ENCODE measurements at places on chromosomes 1 and 21.

GRCh38 chr1:109027841-109028240, 14.1 kb downstream of the WDR47 start:
- no peak for DNase-seq

- no peak for DNase-seq
Measured at GRCh38 chr1:167711797-167712196, 10.0 kb upstream of the MPZL1 start.

GRCh38 chr1:14735841-14736240, 137.4 kb downstream of the KAZN start:
- DNase-seq, result no peak

GRCh38 chr1:105386489-105386888, 1636.8 kb downstream of the AMY1C start:
- no peak for DNase-seq

- no peak for DNase-seq
Measured at GRCh38 chr1:29230204-29230552, 556 bp downstream of the MECR start.

- no peak for DNase-seq
Measured at GRCh38 chr1:38803647-38804046, 55.9 kb downstream of the RRAGC start.

GRCh38 chr1:193451001-193451400, 264.6 kb upstream of the B3GALT2 start:
- no peak for DNase-seq

All from H9 (cell line).